ENCODE measurements at places on chromosomes 1 and 21.

GRCh38 chr1:4796161-4797015 is 142.0 kb downstream of the AJAP1 start:
- no peak for DNase-seq

DNA sequence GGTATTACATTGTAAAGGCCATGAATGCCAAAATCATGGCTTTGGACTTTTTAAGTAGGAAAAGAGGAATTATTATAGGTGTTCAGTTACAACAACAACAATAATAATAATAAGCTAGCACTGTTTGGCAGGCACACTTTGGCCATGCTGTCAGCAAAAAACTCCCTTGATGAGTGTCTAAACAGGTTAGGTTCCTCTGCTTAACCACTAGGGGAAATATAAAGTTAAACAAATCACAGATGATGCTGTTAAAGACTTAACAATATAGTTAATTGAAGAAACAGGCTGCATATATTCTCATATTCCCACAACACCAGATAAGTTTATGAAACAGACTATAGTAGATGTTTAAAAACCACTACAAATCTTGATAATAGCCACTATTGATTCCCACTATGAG is 46.4 kb downstream of the RGS21 start:
- no peak for DNase-seq

DNA sequence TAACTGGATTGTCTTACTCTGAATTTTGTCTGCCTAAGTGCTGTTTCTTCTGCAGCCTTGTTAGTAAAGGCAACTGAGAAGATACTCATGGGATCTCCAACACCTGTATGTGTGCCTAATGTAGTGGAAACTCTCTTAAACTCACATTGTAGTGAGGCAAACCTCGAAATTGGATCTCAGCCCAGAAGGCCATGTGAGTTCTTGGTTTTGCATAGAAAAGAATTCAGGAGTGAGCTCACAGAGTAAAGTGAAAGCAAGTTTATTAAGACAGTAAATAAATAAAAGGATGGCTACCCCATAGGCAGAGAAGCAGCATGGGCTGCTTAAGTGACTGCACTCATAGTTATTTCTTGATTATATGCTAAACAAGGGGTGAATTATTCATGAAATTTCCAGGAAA is 1344.7 kb downstream of the NCAM2 start:
- DNase-seq, result no peak

GRCh38 chr1:27339213-27339612 is 2.6 kb upstream of the SYTL1 start:
- no peak for DNase-seq

GRCh38 chr1:221462345-221462744 is 279.5 kb downstream of the DUSP10 start:
- no peak for DNase-seq

DNA sequence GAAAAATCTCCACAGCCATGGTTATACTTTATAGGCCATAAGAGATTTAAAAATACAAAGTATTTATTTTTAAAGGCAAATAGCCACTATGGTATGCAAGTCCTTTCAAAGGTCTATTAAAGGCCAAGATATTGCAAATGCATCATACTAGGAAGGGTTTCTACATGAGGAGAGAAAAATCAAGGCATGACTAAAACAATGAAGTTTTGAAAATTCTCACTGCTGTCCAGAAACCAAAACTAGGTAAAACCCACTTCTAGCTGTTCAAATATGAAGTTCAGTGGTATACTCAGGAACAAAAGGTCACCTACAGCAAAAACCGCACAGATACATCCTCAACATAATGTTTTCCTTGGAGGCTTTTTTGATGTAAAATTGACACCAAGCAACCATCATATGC is 75.0 kb downstream of the EPS15 start:
- no peak for DNase-seq

- DNase-seq, result no peak
Measured at GRCh38 chr1:16203550-16203949, 8.9 kb downstream of the ARHGEF19 start.

- DNase-seq, result no peak
Measured at GRCh38 chr1:89302697-89303332, 30.2 kb upstream of the GBP5 start.

DNA sequence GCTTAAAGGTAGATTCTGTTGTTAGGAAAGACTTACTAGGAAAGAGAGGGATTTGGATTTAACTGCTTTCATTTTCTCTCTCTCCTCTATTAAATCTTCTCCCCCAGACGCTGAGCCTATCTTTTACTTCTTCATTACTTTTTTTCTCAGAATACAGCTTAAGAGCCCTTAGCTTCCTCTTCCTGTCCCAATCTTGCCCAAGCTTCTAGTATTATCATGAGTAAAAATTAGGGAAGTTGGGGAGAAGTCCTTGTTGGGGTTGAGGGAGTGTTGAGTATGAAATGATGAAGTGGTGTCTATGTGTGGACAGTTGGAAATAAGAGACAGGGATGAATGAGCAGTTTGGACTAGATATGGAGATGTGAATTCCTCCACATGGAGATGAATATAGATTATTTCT is 35.0 kb downstream of the ACP6 start:
- no peak for DNase-seq

DNA sequence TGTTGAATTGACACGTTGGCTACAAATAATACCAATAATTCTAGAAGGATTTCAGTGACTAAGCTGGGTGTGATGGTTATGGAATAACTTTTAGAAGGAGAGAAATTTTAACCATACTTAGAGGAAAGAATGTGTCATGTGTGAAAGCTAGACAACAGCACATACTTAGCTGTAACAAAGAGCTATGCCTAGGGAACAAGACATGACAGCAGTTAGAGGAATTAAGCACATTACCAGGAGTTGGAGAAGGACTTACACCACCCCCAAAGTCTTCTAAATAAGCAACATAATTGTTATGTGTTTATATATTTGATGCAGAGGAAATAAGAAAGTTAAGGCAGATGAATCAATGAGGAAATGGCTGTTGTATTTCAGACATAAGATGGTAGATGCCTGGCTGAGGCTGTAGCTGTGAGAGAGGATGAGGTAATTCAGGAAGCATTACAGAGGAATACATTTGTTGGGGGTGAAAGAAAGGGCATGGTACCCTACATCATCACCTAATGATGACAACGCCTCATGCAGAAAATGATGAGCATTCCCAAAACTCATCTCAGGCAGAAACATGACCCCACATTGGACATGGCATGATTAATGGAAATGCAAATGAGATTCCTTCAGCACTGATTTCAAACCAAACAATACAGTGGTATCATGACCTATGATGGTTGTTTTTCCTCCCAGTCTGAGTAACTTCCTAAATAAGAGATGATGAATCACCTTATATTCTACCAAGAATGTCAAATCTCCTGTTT is 211.5 kb downstream of the LHX8 start:
- no peak for DNase-seq

DNA sequence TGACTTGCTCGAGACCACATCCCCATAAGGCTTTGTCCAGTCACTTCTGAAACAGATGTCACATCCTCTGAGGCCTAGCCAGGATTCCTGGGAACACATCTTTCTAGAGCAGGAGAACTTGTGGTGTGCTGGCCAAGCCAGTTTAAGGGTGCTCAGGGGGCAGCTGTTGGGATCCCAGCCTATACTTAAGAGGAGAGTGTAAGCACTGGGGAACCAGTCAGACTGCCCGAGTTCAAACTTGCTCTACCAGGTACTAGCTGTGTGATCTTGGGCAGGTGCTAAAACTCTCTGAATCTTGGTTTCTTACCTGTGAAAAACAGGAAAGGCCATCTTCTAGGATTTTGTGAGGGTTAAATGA is 15.6 kb upstream of the LY9 start:
- DNase-seq, result no peak

DNA sequence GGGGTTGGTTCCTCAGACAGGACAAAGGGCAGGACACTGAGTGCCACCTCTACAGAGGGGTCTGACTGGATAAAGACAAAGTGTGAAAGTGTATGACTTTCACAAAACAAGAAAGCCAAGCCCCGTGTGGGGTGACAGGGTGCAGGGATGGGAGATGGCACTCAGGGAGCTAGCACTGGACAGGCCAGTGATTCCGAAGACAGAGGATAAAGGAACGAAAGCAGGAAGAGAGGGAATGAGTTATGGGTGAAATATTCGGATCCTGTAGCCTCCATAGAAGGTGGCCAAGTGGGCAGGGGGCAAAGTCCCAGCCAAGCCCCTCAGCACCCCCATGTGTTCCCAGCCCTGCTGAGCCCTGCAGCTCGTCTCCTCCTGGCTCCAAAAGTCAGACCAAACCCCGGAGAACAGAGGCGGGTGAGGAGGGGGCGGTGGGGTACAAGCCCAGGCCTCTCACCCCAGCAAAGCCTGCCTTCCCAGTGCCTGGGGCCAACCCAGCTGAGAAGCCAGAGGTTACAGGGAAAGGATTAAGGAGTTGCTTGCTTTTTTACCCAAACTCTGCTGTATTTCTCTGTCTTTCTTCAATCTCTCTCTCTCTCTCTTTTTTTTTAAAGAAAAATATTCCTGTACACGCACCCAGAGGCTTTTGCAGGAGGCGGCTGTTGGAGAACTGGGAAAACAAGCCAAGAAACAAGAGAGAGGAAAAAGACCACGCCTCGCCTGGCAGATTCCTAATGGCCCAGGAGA is 14.0 kb upstream of the WASF2 start:
- no peak for DNase-seq

- no peak for DNase-seq
Measured at GRCh38 chr21:42093991-42094421, 22.9 kb downstream of the UMODL1 start.

GRCh38 chr1:117166076-117166475 is 44.5 kb upstream of the TRIM45 start:
- DNase-seq, result no peak

GRCh38 chr1:186413319-186413718 is 37.7 kb downstream of the ODR4 start:
- no peak for DNase-seq
